ENCODE measurements at places on chromosomes 6 and 20.

DNA sequence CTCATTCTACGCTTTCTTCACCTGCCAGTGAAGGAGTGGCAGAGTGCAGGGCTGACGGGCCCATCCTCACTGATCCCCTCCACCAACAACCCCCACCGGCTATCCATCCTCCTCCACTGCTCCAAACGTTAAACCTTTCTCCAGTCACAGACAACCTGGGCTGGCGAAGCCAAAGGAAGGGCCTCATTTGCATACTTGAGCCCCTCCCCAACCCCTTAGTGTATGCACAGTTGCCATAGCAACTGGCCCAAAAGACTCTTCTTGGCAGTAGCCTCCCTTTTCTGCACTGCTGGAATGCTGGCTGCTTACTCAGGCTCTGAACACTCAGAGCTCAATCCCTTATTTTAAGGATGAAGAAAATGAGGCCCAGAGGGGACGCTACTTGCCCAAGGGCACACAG, 130.3 kb downstream of the GRM4 start:
- DNase-seq, result no peak

GRCh38 chr20:23569570-23569969, 1.3 kb upstream of the CST9L start:
- DNase-seq, result no peak

DNA sequence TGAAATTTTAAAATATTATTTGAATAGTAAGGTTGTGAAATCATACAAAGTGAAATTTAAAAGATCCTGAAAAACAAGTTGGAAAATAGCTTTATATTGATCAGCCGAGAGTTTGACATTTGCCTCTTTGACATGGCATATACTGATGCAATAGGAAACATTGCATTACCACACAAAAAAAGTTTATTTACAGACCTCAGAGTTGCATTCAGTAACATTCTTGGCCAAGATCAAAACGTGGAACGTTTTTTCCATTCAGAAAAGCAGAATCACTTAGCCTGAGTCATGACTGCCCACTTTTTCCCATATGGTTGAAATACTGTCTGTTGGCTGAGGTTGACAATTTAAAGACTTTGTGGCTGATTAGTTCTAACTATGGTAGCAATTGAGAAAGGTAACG, 55.1 kb upstream of the BACH2 start:
- DNase-seq, result no peak

GRCh38 chr6:53765270-53765669, 29.5 kb upstream of the LRRC1 start:
- DNase-seq, result no peak

DNA sequence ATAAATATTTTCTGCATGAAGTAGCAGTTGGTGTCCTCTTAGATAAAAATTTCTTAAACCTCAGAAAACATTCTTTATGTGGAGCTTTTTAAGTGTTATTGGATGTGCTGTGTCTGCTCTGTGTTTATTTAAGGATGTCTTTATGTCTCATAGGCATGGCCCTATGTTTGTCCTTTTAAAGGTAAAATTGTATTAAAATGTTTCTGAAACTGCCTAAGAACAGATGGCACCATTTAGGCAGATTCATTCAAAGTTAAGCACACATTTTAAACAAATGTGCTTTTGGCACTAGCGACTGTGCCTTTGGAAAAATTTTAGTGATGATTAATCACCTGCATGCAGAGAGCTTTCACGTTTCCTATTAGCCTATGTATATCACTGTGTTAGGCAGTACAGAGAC, 125.2 kb downstream of the KIF6 start:
- no peak for DNase-seq

DNA sequence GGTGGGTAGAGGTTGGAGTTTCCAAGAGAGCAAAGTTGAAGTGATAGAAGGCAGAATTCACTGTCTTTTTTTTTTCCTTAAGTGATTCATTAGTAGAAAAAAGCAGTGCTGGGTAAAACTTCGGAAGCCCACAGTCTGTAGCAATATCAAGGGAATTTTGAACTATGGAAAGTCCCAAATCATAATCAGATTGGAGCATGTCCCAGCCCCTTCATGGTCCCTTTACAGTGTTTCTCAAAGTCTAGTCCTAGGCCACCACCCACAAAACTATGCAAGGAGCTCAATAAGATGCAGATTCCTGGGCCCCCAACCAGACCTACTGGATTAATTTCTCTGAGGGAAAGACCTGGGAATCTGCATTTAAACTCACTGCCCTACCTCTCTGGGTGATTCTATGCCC, 22.6 kb downstream of the NEDD9 start:
- no peak for DNase-seq

DNA sequence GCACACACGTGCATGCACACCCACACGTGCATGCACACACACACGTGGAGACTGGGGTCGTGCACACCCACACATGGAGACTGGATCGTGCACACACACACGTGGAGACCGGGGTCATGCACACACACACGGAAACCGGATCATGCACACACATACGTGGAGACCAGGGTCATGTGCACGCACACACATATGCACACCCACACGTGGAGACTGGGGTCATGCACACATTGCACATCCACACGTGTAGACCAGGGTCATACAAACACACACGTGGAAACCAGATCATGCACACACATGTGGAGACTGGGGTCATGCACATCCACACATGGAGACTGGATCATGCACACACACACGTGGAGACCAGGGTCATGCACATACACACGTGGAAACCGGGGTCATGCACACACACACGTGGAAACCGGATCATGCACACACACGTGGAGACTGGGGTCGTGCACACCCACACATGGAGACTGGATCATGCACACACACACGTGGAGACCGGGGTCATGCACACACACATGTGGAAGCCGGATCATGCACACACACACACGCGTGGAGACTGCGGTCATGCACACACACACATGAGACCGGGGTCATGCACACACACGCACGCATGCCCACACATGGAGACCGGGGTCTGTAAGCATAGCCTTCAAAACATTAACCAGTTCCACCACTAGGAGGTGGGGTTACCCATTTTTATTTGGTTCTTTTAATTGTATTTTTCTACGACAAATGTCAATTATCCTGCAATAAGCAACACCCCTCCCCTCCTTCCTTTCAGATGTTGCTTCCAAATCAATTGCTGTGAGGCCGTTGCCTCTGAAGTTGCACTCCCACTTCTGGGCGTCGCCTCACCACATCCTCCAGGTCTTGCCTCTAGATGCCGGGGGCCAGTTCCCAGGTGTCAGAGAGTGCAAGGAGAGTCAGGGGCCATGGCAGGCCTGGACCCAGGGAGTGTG, 95.8 kb downstream of the TMEM242 start:
- no peak for DNase-seq

DNA sequence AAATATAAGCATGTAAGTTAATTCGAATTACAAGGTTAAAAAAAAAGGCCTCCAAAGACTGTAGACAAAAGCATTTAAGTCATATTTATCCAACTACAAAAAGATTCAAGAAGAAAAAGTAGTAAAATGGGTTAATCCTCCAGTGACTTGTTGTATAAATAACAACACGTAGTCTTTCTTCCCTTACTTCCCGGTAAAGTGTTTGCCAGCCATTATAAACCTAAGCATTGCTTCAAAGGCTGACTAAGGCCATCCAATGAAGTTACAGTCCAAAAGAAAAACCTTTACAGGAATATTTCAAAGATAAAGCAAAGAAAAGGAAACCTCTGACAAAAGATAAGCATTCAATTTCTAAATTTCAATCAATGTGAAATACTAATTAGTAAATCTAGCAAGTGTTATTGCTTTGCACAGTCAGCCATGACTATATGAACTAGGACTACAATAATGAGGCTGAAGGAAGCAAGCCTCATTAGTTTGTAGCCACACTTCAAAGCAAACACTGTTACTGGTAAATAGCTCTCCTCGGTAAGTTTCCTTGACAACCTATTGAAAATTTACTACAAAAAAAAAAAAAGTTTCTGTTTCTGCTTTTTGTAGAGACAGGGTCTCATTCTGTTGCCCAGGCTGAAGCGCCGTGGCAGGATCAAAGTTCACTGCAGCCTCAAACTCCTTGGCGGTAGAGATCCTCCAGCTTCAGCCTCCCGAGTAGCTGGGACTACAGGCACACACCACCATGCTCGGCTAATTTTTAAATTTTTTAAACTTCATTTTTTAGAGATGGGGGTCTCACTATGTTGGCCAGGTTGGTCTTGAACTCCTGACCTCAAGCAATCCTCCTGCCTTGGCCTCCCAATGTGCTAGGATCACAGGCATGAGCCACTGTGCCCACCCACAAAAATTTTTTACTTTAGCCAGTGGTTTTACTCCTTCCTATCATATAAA, 46.0 kb downstream of the NUDT3 start:
- DNase-seq, result no peak

GRCh38 chr6:10098756-10099528, 315.9 kb downstream of the TFAP2A start:
- no peak for DNase-seq

GRCh38 chr6:37615564-37616340, 81.9 kb downstream of the MDGA1 start:
- DNase-seq, result no peak

DNA sequence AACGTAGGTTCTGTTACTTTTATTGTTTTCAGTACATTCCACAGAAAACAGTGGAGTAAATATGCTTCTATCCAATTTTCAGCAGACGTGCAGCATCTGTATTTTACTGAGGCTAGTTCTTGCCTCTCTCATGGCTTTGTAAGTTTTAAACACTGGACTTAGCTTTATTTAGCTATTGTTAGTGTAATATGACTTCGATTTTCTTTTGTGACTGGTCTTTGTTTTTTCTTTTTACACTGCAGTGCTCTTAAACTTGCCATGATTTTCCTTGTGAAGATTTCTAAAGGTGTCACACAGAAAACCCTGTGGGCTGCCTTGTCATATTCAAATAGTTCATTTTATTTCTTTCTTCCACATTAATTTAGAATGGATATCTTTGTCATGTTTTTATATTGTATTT, 1234.9 kb upstream of the CITED2 start:
- DNase-seq, result no peak

GRCh38 chr6:46184114-46184513, 13.3 kb upstream of the ENPP5 start:
- no peak for DNase-seq

DNA sequence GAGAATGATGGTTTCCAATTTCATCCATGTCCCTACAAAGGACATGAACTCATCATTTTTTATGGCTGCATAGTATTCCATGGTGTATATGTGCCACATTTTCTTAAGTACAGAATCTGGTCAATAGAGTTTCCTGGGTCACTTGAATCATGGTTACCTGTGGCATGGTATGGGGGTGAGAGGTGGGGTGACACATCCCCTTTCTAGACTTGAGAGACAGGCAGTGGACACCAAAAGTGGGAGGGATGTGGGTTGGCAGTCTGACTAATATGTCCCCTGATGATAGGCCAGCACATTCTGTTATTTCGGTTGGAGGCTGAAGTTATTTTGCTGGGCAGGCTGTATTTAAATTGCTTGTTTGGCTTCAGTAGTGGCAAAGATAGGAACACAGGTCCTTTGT, 78.1 kb downstream of the UST start:
- no peak for DNase-seq

DNA sequence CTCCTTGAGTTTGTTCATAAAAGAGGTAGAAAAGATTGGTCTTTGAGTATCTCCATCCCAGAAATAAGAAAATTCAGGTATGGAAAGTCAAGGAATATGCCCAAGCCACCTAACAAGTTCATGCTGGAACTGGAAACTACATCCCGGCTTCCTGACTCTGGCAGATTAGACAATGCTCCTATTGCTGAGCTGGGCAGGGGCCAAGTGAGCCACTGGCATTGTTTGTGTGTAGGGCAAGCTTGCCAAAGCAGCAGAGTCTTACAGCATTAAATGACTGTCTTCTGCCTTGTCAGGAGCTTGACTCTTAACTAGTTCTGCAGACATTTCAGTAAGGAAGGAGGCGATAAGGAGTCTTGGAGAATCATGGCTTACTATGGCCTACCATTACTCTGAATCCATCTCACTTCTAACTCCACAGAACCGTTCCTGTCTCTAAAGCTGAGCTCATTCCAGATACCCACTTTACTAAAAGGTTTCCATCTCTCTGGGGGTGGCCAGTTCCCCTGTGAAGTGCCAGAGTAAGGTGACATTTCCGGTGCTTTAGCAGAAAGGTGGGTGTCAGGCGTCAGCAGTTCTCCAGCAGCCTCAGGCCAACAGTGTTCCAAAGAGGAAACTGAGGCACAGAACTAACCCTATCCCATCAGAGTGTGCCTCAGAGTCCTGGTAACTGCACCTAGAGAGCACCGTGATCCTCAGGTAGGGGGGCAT, 30.1 kb downstream of the PRDM1 start:
- DNase-seq, result no peak

GRCh38 chr20:60115451-60115850, 157.2 kb downstream of the CDH26 start:
- no peak for DNase-seq

DNA sequence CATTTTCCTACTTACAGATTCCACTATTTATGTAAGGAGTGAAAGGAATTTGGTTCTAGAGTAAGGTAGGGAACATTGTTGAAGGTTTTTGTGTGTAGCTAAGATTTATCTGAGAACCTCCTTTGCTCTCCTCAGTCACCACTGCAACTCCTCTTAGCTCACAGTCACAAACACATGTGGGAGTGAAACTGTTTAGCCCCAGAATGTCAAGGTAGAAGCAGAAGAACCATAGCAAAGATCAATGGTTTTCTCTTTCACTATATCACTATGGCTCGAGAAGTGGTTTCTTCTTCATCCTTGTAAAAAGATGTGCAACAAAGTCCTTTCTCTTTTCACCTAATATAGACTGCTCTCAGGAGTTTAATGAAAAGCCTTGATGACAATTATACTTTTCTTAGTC, 6.5 kb upstream of the DEFB112 start:
- DNase-seq, result no peak

GRCh38 chr6:100296810-100297544, 167.7 kb downstream of the SIM1 start:
- no peak for DNase-seq

GRCh38 chr6:16471222-16471909, 233.0 kb downstream of the GMPR start:
- no peak for DNase-seq

GRCh38 chr6:168919470-168920179, 334.0 kb downstream of the THBS2 start:
- no peak for DNase-seq

DNA sequence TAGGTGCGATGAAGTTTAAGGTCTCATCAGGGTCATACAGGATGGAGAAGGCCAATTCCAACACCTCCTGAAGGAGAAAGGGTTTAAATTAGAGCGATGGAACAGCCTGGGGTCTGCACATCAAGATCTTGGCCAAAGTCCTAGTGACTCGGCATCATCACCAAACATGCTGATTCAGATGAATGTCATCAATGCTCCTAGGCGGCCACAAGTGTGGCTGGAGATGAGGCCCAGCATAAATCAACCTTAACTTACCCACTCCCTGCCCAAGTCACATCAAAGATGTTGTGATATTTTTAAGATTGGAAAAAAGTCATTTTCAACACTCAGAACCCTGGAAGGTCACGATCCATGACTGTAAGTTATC, 37.5 kb downstream of the ELMO2 start:
- no peak for DNase-seq

GRCh38 chr6:91886183-91886795, 1299.4 kb upstream of the MAP3K7 start:
- no peak for DNase-seq

GRCh38 chr20:38870733-38871559, 55.3 kb upstream of the FAM83D start:
- peak; percentile 48 for DNase-seq
